ENCODE measurements at places on chromosomes 2 and 18.

GRCh38 chr2:72863046-72863445, 24.2 kb upstream of the SPR start:
- no peak for DNase-seq

DNA sequence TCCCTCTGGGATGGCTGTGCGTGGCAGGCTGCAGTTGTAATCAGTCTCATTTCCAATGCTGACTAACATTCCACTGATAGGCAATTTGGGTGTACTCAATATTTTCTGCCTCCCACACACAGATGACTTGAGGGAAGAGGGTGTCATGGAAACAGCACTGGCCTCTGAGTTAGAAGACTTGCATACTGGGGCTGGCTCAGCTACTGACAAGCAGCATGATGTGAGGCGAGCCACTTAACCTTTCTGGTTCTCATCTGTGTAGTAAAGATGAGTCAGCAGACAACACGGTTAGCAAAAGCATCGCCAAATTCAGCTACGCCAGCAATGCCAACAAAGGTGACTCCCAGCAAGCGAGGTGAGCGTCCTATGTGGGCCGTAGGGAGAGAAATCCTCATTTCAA, 73.5 kb downstream of the COLEC12 start:
- DNase-seq, result no peak

GRCh38 chr2:145740302-145740701, 1220.4 kb upstream of the ZEB2 start:
- no peak for DNase-seq

DNA sequence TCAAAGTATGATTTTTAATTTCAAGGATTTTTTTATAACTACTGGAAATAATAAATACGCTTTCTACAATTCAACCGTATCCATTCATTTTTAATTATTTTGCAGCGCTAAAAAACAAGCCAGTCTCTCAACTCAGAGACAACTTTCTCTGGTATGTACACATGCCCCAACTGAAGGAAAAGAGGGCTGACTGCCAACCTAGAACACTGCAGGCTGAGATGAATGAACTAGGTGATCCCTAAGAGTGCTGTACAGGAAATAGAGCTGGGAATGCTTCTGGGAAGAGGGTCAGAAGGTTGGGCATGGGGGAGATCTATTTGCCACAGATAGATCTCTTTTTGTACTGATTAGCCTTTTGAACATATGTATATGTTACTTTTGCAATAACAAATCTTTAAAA, 460.1 kb downstream of the NR4A2 start:
- no peak for DNase-seq

DNA sequence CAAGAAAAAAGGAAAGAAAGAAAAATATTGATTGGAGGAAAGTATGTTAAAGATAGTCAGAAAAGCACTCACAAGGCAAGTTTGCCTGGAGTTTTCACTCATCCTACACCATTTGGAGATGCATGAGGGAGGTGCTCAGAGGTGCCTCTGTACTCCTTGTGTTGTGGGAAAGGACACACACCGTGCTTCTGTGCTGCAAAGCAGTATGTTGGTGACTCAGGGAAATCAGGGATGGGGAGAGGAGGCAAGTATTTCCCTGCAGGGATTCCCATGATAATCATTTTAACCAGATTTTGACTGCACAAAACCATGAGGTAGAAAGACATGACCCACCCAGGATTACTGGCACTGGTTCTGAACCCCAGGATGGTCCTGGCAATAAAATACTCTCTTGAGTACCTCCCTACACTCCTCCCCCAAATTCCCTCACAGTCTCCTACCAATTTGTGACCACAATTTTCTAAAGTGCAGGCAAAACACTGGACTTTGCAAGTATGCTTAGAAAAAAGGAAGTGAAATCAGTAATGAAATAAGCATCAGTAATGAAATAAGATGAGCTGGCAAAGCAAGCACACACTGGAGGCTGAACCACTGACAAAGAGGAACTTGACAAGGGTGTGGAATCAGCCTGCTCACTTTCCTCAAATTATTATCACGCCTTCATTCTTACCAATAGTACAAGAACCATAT, 155.5 kb upstream of the ACVR2A start:
- no peak for DNase-seq

GRCh38 chr2:212915121-212915782, 236.2 kb downstream of the IKZF2 start:
- DNase-seq, result no peak

- DNase-seq, result no peak
Observed at GRCh38 chr2:132690664-132691303, 20.8 kb upstream of the LYPD1 start.

DNA sequence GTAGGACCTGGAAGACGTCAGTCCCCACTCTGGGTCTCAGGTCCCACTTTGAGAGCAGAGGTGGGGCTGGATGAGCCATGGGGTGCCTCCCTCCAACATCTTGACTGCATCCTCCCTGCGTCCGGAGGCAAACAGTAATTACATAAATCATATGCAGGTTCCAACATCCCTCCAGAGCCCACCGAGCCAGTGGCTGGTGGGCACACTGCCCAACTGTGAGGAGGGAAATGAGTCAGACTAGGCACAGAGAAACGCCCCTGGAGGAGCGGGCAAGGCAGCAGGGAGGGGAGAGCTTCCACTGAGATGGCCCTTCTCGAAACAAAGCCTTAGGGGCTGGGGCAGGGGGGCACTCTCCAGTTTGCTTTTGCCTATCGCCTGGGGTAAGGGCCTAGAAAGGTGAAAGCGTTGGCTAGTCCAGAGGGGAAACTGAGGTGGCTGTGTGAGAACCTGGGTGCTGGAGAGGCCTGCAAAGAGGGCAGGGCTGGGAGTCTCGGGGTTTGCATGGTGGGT, 168.2 kb upstream of the MYCN start:
- no peak for DNase-seq

- no peak for DNase-seq
Observed at GRCh38 chr2:173076581-173077345, 1.1 kb downstream of the MAP3K20 start.

DNA sequence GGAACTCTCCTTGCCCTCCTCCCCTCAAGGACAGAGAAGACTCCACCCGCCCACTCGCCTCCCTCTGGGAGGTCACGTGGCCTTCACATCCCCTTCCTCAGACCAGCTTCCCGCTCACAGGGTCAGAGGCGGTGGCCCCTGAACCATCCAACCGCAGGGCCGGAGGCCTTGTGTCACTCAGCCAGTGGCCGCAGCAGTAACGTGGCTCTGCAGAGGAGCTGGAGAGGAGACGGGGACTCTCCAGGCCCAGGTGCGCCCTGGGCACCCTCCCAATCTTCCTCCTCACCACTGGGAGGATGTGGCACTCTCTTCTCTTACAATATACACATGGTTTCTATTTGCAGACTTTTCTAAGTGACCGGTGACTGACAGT, 161.7 kb downstream of the TWIST2 start:
- DNase-seq, result no peak

- no peak for DNase-seq
Observed at GRCh38 chr2:106701203-106702022, 184.6 kb downstream of the ST6GAL2 start.

DNA sequence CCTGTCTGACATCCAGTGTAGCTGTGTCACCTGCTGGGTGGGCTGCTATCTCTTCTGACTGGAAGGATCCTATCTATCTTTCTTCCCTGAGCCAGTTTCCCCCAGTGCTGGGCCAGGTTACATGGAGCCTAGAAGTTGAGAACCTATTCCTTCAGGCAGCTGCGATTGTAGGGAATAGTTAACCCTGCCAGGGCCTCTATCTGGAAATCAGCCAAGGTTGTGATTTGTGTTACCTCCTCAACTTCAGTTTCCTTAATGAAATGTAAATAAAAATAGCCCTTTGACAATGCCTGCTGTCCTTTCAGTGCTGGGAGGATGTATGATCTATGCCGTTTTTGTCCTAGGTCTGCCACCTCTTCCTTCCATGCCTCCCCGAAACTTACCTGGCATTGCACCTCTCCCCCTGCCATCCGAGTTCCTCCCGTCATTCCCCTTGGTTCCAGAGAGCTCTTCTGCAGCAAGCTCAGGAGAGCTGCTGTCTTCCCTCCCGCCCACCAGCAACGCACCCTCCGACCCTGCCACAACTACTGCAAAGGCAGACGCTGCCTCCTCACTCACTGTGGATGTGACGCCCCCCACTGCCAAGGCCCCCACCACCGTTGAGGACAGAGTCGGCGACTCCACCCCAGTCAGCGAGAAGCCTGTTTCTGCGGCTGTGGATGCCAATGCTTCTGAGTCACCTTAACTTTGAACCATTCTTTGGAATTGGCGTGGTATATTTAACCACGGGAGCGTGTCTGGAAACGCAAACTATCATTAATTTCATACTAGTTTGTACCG, 36.6 kb downstream of the GORASP2 start:
- no peak for DNase-seq

DNA sequence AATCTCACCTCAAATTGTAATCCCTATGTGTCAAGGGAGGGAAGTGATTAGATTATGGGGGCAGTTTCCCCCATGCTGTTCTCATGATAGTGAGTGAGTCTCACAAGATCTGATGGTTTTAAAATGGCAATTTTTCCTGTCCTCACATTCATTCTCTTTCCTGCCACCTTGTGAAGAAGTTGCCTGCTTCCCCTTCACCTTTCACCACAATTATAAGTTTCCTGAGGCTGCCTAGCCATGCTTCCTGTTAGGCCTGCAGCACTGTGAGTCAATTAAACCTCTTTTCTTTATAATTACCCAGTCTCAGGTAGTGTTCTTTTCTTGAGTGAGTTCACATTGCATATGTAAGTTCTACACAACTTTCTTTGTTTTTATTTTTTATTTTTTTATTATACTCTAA, 271.5 kb downstream of the EXOC6B start:
- no peak for DNase-seq

DNA sequence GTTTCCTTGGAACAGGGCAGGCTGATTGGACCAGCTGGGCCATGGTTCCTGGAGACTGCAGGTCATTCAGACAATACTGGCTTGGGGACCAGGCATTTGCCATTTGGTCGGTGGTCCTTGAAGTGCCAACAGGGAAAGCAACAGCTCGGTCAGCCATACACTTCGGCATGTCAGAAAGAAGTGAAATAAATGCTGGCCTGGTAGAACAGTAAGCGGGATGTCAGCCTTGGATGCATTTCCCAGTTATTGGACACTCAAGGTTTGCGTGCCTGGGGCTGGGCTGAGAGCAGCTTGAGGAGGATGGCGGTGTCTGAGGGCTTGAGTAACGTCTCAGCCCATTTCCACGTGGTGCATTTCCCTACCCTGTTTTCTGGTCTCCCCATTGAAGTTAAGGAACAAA, 75.4 kb downstream of the NCK2 start:
- no peak for DNase-seq

DNA sequence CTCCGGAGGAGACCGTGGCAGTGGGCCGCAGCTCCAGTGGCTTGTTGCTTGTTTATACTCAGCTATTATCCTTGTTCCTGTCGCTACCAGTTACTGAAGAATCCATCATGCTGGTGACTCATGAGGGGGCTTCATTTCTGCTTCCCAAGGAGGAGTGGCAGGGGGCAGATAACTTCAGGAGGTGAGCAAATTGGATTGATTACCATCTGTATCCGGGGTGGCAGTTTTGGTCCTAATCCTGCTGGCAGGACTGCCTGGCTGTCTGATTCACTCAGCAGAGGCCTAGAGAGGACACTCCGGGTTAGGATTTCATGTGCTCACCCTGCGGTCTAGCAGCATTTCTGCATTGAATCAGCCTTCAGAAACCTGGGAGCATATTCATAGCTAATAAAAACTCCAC, 230.0 kb downstream of the ACTR3 start:
- DNase-seq, result no peak

GRCh38 chr2:200742426-200742825, 69.3 kb upstream of the BZW1 start:
- DNase-seq, result no peak

DNA sequence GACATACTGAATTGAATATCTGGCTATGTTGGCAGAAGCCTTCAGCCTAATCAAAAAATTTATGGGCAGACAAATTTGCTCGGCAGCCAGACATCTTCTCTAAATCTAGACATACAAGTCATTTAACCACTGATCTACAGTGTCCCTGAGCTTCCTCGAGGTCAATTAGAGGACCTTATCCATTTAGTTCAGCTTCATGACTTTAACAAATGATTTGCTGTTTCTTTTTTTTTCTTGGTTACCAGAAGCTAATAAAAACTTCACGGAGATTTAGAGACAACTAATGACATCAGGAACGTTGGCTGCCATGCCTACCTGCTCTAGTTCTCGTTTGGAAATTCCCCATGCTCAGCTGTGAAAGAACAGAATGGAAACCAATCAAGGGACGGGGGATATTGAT, 223.8 kb downstream of the BCL2 start:
- DNase-seq, result no peak

- DNase-seq, result no peak
Observed at GRCh38 chr2:148667113-148667836, 22.7 kb downstream of the EPC2 start.

GRCh38 chr2:12261986-12262680, 454.6 kb upstream of the TRIB2 start:
- no peak for DNase-seq

DNA sequence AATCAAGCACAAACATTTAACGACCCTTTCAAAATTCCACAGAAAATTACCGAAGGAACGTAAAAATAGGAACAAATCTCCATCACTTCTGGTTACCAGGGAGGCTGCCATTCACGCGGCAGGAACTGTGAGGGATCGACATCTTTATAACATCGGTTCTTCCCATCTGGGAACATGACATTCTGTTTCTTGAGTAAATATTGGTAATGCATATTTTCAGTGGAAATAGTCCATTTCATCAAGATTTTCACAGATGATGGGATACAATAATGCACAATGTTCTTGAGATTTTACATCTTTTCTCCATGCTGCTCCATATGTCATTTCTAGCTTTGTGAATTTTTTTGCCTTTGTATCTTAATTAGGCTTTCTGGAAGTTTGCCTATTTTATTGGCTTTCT, 10.0 kb downstream of the ADD2 start:
- no peak for DNase-seq

GRCh38 chr2:66790651-66791181, 355.8 kb downstream of the MEIS1 start:
- no peak for DNase-seq

DNA sequence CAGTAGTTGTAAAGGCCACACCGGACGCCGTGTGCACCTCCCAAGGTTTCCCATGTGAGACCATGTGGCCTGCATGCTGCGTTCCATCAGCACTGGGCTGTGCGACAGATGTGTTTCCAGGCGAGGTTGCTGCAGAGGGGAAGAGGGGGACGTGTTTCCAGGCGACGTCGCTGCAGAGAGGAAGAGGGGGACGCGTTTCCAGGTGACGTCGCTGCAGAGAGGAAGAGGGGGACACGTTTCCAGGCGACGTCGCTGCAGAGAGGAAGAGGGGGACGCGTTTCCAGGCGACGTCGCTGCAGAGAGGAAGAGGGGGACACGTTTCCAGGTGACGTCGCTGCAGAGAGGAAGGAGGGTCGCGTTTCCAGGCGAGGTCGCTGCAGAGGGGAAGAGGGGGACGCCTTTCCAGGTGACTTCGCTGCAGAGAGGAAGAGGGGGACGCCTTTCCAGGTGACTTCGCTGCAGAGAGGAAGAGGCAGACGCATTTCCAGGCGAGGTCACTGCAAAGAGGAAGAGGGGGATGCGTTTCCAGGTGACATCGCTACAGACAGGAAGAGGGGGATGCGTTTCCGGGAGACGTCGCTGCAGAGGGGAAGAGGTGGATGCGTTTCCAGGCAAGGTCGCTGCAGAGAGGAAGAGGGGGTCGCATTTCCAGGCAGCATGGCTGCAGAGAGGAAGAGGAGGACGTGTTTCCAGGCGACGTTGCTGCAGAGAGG, 24.5 kb downstream of the NFATC1 start:
- DNase-seq, result no peak
